ENCODE measurements at places on chromosomes 6 and 20.

GRCh38 chr6:53309059-53309900, 39.5 kb downstream of the ELOVL5 start:
- DNase-seq = no peak

DNA sequence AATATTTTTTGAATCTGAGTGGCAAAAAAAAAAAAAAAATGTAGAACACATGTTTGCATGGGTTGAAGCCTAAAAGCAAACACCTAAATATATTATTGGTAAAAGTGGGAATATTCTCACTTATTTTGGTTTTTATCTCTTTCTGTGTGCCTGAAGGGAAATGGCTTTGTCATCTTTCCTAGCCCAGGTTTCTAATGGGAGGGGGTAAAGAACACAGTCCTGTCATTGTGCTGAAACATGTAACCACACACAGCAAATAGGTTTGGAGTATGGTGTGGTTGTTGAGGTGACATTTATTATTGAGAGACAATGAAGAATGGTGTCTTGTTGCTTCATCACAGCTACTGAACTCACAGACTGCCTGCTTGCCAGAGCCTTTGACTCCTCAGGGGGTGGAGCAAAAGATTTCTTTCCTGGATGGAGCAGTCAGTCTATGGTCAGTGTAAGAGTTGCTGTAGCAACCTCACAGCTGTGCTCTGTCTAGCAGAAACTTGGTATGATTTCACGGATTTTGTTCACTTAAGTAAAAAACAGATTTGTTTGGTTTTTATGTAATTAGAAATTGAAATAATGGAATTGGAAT, 70.2 kb downstream of the CEP57L1 start:
- DNase-seq = peak; percentile 40

DNA sequence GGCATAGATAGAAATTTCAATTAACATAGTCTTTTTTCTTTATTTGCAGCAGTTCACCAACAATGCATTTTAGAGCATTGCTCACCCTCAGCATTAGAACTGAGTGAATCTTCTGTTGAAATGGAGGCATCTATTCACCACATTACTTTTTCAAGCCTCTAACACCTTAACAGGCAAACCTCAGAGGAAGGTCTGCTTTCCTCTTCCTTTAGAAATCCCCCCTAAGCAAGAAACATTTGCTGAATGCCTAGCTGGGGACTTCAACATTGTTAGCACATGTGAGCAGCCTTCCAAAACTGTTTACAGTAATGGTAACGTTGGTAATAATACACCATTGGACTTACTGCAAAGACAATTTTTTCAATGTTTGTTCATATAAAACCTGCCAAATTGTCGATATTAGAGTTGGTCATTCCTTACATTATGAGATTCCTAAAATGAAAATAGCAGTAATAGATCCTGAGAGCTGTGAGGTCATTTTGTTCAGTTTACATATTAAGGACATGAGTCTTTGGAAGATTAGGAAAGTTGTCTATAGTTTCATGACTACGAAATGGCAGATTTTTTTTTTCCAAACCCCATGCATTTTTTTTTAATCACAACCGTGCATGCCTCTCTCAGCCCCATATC, 20.6 kb upstream of the AKIRIN2 start:
- DNase-seq = no peak

DNA sequence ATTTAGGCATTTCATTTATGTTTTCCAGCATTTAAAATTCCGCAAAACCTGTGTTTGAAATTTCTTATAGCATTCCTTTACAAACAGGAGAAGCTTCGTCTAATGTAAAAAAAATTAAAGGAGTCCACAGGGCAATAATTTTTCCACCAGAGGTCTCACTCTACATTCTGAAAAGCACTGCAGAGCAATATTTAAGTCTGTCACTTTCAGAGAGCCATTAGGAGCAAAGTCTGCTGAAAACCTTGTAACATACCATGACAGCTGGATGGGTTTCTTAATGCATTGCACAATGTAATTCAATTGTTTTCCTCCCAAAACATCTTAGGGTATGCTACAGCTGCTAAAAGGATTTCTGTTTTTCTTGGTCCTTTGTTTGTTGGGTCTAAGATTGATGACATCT, 18.0 kb downstream of the BAG2 start:
- DNase-seq = no peak

DNA sequence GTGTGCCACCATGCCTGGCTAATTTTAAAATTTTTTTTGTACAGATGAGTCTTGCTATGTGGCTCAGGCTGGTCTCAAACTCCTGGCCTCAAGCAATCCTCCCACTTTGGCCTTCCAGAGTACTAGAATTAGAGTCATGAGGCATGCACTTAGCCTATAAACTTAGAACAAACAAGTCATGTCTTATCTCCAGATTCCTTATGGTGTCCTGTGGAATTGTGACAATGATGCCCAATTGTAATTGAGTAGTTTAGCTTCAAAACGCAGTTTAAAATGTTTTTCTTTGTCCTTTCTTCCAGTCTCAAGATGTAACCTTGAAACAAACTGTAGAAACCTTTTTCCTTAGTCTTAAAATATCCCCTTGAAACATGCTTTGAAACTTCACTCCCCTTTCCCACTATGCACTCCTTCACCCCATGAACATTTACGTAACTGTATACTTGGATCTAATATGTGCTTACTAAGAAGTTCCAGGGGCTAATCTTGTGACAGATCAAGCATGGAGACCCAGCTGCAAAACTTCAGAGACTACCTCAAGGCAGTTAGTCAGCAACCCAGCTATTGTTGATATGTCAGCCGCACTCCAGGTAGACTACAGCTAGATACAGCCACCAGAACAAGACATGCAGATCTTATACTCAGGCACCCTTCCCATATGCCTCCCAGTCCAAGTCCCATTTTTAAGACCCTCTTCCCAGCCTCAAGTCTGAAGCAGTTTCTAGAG, 46.2 kb downstream of the MAN1A1 start:
- no peak for DNase-seq

DNA sequence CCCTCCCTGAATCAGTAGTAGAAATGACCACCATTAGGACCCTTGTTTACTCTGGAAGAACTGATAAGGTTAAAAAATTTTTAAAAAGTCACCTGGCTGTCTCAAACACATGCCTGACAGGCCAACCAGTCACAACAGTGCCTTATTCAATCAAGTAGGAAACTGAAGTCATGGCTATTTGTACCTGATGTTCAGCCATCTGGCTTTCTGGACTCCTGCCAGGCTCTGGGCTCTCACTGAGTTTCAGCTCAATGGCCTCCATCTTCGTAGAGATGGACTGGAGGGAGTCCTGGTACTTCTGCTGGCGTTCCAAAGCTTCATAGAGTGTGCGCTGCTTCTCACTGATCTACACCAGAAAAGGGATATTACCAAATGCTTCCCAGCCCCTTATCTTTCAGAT, 343.8 kb downstream of the SYNE1 start:
- DNase-seq = no peak

DNA sequence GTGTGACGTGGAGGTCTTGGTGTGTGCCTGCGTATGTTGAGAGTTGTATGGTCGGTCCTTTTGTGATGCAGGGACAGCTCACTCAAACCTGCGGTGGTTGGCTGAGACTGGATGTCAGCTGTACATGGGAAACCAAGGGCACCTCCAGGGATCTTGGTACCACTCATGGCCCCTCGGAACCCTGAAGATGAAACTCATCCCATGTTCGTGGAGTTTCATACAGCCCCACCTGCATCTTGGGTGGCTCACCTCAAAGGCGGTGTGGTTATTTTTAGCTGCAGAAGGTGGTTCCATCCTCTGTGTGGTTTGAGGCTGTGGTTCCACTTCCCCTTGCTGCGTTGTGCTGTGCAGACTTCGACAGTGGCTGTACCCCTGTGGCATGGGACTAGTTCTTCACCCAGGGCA, 52.6 kb upstream of the SLC22A1 start:
- no peak for DNase-seq

GRCh38 chr6:6942831-6943230, 164.9 kb upstream of the RREB1 start:
- no peak for DNase-seq

DNA sequence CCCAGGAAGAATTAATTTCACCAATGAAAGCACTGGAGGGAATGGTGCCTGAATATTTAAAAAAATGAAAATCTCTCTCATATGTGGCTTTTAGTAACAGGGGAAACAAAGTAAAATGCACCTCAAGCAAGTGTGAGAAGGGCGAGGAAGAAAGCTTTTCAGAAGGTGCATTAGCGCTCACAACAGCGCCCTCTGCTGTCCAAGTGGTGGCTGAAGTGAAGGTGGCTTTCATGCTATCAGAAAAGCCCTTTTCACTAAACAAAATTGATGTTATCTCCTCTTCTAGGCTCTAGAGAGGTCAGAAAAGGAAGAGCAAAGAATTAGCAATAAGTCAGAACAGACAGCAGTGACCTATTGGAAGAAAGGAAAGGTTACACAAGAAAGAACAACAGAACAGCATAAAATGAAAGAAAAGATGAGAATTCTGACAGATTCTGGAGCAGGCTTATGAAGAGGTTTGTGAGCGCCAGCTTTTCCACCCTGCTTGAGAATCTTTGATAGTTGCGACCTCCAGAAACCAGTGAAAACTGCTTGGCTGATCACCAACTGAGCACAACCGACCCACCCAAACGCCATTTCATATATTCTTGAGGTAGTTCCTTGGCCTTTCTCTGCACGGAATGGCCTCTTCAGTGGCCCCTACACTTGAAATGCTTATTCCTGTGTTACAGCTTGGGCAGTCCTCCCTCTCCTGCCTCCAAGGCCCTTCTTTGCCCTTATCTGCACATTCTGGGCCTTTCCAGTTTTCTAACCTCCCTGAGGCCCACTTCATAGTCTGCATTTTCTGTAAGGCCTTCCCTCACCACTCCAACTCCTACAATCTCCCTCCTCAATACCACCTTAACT, 45.3 kb downstream of the SMLR1 start:
- peak; percentile 41 for DNase-seq

DNA sequence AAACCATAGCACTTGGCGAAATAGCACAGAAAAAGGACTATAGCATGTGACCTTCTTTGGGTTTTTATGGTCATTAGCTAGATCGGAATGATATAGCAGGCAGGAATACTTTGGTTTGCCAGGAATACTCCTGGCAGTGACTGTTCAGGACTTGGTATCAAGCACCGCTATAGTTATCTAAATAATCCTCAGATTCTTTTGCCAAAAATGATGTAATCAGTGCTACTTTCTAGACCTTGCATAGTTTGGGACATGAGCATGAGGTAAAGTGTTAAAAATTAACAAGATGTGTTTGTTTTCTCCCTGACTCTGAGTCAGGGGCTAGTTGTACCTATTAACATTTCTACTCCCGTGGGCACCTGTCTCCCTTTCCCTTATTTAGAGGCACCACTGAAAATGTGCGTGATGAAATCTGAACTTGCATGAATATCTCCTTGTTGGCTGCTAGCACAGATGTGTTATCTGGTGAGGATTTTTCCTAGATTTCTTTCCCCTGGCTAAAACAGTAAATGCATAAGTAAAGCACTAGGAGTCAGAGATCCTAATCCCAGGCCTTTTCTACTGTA, 511.0 kb downstream of the CDKAL1 start:
- no peak for DNase-seq

- no peak for DNase-seq
These were observed 13.1 kb downstream of the TLDC2 start for GRCh38 chr20:36888880-36889516.

GRCh38 chr6:121653624-121654008, 218.2 kb downstream of the GJA1 start:
- DNase-seq = no peak

GRCh38 chr6:373773-374724, 17.5 kb upstream of the IRF4 start:
- no peak for DNase-seq

DNA sequence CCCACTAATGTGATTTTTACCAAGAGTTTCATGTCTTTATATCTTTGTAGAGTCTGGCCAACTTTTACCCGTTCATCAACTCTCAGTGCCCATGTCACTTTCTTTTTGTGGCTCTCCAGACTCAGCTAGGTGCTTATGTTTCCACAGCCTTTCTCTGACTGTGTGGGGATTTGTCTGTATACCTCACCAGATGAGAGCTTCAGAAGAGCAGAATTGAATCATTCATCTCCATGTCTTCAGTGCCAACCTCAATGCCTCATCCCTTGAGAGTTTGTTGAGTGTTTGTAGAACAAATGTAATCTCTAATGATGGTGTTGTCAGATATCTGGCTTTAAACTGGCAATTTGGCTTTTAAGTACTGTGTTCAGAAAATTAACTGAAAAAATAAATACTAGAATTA, 16.8 kb upstream of the CCN2 start:
- DNase-seq = no peak

DNA sequence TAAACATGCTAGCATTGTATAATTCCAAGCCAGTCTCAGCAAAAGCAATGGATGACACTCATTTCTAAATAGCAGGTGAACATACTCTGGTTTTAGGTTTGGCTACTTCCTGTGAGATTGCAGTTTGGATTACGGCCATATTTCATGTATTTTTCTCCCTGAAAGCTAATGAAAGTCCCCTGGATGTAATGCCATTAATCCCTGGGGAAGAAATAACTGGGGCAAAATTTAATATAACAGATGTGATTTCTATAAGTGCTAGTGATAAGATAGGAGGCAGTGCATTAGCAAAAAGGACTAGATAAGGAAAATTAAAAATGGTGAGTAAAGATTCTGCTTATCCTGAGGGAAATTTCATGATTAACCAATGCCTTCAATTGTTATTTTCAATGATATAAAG, 238.2 kb downstream of the ADGRB3 start:
- no peak for DNase-seq

DNA sequence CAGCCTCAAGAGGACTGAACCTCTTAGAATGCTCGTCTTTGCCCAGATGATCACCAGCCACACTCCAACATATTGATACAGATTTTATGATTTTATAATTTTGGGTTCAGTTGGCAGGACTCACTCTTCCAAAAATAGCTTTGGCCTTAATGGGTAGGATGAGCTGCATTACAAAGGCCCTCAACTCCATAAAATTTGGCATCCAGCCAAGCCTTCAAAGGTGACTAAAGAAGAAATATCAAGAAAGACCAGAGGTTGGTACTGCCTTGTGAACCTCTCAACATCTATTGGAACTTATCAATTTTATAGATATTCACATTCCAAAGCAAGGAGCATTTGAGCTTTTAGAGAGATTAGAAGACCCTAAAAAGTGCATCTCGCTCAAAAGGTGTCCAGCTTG, 48.4 kb upstream of the SNAP25 start:
- DNase-seq = no peak

GRCh38 chr20:21498195-21498594, 15.7 kb downstream of the NKX2-2 start:
- DNase-seq = no peak

- peak; percentile 70 for DNase-seq
These were observed 2.0 kb downstream of the BPIFB2 start for GRCh38 chr20:33009214-33010132.

DNA sequence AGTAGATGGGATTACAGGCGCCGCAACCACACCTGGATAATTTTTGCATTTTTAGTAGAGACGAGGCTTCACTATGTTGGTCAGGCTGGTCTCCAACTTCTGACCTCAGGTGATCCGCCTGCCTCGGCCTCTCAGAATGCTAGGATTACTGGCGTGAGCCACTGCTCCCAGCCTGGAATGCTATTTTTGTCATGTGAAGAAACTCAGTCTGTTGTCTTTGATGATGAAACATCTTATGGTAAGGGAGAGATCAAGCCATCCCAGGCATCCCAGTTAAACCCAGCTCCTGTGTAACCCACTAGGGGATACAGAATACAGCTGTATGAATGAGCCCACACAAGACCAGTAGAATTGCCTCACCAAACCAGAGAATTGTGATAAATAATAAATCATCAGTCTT, 83.6 kb upstream of the RBM24 start:
- no peak for DNase-seq

GRCh38 chr6:25889877-25890853, 16.1 kb upstream of the SLC17A3 start:
- DNase-seq = peak; percentile 45

- no peak for DNase-seq
These were observed 10.5 kb downstream of the ZNFX1 start for GRCh38 chr20:49267327-49267726.

- no peak for DNase-seq
These were observed 22.3 kb upstream of the CEP162 start for GRCh38 chr6:84249724-84250123.
